ENCODE measurements at places on chromosomes 3 and 15. TPM values are rescaled to one million over a fixed set of nuclear protein-coding genes. Genes with fewer than 3 reads are reported as not detected.

Gene MYO5C
- 1.1 TPM for total RNA-seq

Gene SUSD5
- not detected for total RNA-seq

Gene MYD88
- total RNA-seq: 41.2 TPM

Gene MORF4L1
- total RNA-seq: 239 TPM

Gene CNTN4
- total RNA-seq: not detected

Gene MINAR1
- 0.55 TPM for total RNA-seq

Gene ANKRD34C
- total RNA-seq: not detected

Gene P2RY12
- total RNA-seq: not detected

Gene FURIN
- total RNA-seq: 381 TPM

Gene SCN11A
- total RNA-seq: 0.09 TPM

Gene STIMATE
- total RNA-seq: 24.0 TPM

Gene GASK1A
- not detected for total RNA-seq

Gene CILP
- 0.04 TPM for total RNA-seq

- DNase-seq: no peak
Measured at GRCh38 chr3:94996743-94997142, 933.9 kb downstream of the NSUN3 start.

DNA sequence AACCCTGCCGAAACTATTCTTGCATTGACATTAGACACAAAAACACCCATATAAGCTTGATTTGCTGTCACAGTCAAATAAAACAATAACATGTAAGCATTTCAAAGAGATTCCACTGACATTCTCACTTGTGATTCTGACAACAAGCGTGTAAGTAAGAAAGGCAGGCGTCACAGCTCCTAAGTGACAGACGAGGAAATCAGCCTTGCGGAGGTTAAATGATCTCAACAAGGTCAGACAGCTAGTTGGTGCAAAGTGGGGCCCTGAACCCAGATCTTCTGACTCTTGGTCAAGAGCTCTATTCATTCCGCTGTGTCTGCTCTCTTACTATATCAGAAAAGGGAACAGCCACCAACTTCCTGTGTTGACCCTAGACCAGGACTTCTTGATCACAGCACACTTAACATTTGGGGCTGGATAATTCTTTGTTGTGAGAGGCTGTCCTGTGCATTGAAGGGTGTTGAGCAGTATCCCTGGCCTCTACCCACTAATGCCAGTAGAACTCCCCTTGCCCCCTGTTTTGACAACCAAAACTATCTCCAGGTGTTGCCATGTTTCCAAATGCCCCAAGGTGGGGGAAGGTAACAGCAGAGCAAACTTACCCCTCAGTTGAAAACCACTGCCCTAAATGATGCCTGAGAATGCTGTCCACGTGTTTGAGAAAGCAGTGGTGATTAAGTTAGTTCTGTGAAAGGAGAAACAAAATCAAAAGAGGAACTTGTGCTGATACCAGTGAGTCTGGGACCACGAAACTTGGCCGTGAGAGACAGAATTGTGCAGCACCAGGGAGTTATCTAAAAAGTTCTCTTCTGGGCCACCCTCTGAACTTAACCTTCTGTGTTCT, 86.1 kb downstream of the LIPC start:
- DNase-seq: no peak

GRCh38 chr3:22265403-22265802, 514.4 kb upstream of the ZNF385D start:
- DNase-seq: no peak

GRCh38 chr15:81373775-81374395, at the start of gene TMC3:
TMC3 (minus strand) TSS chr15:81374213; CDS start chr15:81374077, 136 bp downstream.
- no peak for DNase-seq

- DNase-seq: no peak
Measured at GRCh38 chr3:53677413-53677812, 168.8 kb downstream of the CHDH start.

- DNase-seq: no peak
Measured at GRCh38 chr3:55709411-55710012, 222.4 kb upstream of the WNT5A start.

GRCh38 chr3:195180490-195181112, 90.4 kb downstream of the XXYLT1 start:
- no peak for DNase-seq

DNA sequence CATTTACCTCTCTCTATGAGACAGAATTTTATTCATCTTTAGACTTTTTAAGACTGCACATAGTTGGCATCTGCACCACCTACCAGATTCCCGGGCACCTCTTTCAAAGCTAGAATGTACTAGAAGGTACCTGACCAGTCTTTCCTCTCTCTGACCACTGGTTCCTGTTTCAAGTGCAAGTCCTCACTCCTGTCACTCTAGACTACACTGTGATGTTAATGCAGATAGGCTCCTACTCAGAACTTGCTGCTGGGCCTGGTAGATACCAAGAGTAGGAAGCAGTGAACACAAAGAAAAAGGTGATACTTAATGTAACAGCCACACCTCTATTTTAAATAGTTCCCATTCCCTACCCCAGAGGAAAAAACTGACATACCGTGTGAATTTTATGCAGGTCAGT, 8.1 kb upstream of the TCAIM start:
- no peak for DNase-seq

GRCh38 chr3:54577313-54577712, 350.5 kb downstream of the LRTM1 start:
- no peak for DNase-seq

DNA sequence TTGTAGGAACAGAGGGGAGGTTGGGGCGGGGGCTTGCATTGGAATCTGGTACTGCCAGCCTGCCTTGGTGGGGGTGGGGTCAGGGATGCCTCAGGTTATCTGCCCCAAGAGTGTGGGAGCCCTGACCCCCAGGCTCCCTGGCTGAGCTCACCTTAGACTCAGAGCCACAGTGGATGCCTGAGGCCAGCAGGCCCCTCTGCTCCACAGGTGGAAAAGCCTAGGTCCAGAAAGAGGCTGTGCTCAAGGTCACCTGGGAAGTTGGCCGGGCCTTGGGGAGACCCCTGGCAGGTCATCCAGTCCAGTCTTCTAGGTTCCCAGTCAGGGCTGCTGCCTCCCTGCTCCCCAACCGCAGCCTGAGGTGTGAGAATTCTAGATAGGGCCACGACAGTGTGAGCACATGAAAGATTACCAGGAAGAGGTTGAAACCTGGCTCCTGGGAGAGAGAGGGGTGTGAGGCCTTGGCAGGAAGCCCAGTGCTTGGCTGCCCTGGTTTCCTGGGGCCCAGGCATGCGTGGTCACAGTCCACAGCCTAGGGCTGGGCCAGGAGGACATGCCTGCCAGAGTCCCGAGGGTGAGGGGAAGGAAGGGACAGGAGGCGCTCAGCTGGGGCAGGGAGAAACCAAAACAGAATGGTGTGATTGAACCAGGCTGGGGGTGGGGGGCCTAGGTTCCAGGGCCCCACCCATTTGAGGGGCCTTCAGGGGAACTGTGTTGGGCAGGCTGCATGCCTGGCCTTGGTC, 4.9 kb downstream of the HDAC11 start:
- no peak for DNase-seq

GRCh38 chr3:129534428-129535027, 6.1 kb downstream of the RHO start:
- no peak for DNase-seq

GRCh38 chr15:71151081-71151480, 35.8 kb downstream of the THSD4 start:
- no peak for DNase-seq

DNA sequence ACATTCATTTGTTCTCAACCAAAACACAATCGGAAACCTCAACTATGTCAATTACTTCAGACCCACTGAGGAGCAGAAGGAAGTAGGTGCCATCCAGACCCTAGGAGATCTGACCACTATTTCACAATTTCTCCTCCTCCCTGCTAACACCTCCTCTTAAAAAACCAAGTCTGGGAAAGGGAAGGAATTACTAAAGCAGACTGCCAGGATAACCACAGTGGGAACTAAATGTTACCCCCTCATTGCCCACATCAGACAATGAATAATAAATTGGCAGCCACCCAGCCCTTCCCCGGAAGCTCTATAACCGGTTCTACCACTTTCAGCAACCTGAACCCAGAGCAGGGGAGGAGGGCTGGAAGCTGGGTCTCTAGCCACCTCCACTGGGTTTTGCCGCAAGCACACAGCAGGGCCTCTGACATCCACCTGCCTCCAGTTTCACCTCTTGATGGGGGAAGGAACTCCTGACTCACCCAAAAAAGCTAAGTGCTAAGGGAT, 17.6 kb downstream of the C15orf62 start:
- DNase-seq: peak; percentile 58

DNA sequence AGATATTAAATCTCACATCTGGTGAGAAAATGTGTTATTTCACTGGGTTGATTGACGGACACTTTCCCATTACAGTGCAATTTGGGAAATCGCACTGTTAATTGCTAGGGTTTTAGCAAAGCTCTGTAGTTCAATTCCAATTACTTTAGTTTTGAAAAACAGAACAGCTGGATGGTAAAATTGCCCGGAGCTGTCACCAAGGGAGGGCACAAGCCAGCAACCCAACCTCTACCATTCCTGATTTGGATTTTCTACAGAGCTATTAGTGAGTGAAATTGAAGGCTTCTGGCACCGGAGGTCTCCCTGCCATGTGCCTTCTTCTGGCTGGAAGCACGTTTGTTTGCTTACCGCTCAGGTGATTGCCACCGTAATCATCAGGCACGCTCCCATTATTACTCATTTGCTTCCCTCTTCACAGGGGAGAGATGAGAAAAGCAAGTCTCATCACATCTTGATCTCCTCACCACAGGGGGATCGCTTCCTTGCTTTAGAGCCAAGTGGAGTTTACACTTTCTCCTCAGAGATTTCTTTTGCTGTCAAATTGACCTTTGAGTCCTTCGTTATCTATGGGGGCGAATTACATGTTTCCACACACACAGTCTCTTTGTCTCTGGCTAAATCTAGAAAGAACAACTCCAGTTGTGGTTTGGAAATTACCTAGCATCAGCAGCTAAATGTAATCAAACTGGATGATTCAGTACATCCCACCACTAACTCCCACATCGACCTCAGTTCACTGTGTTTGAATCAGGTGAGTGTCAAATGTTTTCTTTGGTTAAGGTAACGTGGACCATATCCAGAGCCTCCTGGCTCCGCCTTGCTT, 421.7 kb upstream of the GOLIM4 start:
- DNase-seq: no peak

GRCh38 chr3:169116056-169116693, 547.3 kb downstream of the MECOM start:
- no peak for DNase-seq

- no peak for DNase-seq
Measured at GRCh38 chr3:9498781-9499180, 54.8 kb downstream of the LHFPL4 start.

- peak; percentile 8 for DNase-seq
Measured at GRCh38 chr3:133209871-133210550, 171.8 kb downstream of the TMEM108 start.

GRCh38 chr15:29242456-29243242, 27.0 kb downstream of the NSMCE3 start:
- DNase-seq: no peak

DNA sequence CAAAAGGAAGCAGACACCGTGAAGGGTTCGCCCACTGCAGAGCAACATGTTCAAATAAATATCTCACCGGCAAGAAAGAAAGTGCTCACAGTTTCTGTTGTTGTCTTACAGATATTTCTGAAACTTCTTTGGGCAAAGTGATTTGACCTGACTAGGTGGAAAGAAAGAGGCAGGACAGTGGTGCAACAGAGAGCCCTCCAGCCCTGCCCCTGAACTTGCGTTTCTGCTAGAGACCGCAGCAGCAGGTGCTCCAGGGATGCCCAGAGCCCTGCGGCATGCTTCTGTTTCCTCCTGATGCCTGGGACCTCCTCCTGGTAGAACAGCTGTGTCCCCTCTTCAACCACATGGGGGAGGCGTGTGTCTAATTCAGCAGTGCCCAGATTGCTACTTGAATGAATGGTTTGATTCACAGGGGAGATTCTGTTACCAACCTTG, 123.4 kb downstream of the ATP10A start:
- DNase-seq: no peak

DNA sequence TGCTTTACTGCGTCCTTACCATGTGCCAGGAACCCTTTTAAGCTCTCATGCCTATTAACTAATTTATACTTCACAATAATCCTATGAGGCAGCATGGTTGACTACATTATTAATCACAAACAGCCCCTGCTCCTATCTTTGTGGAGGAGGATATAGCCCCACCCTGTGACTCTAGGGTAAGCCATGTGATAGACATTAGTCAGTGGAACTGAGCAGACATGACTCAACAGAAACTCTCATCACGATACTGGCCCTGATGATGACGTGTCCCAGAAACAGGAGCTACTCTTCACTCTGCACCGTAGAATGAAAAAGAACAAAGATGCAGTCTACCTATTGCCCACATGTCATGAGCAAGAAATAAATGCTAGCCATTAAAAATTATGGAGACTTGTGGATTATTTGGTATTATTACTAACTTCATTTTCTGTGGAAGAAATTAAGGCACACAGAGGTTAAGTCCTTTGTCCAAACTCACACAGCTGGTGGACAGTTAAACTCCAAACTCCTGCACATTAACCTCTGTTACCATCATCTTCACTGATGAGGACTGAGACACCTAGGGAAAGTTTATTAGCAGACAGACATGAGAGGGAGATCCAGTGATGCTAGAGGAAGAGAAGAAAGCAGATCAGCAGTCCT, 51.2 kb downstream of the CFAP20DC start:
- no peak for DNase-seq

DNA sequence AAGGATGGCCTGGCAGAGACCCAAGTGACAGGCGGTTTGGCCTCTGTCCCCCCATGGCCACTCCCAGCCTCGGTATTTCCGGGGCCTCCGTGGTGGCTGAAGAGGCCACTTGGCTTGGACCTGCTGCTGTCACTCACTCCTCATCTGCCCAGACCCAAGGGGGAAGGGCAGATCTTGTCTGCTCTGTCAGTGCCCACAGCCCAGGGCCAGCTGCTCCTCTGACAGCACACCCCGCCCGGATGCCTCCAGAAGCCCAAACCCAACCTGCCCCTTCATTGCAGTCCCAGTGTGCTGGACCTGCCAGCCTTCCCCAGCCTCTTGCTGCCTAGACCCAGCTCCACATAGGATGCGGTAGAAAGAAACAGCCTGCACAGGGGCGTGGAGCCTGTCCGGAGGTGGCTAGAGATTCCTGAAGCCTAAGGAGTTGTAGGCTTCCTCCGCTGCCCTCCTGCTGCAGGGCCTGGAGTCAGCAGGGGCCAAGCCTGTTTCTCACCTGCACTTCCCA, 52.0 kb downstream of the MAGEF1 start:
- DNase-seq: no peak

GRCh38 chr3:169144270-169144669, 519.2 kb downstream of the MECOM start:
- no peak for DNase-seq

DNA sequence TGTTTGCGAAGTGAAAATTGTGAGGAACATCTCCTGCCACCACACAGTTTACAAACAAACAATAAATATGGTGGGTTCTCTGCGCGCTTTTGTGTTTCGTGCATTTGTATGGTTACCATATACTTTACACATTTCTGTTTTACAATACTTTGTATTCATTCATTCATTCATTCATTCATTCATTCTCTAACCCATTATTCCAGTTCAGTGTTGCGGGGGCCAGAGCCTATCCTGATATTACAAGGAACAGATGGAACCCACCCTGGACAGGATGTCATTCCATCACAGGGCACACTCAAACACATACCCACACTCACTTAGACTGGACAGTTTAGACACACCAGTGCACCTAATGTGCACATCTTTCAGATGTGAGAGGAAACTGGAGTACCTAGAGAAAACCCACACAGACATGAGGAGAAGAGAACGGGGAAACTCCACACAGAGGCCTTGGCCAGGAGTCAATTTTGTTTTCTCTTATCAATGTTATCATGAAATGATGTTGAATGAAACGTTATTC, 160.5 kb downstream of the FNDC3B start:
- no peak for DNase-seq

Measured in activated naive CD4-positive, alpha-beta T cell treated with anti-CD3 and anti-CD28 coated beads, Interleukin-2, amount 50 U/mL, for 72 hours (primary cell).